ENCODE measurements at places on chromosomes 1 and 21. TPM values are rescaled to one million over a fixed set of nuclear protein-coding genes. Genes with fewer than 3 reads are reported as not detected.

Gene BTBD8
- total RNA-seq = 4.8 TPM

Gene RBM11
- total RNA-seq = 2.1 TPM

Gene MAP3K21
- 3.6 TPM for total RNA-seq

Gene C1QTNF12
- total RNA-seq = 2.5 TPM

Gene RHOU
- 81.1 TPM for total RNA-seq

Gene S100A4
- total RNA-seq = 61.0 TPM

Gene ASPM
- 38.6 TPM for total RNA-seq

Gene OLIG2
- 1.4 TPM for total RNA-seq

Gene MXRA8
- 17.6 TPM for total RNA-seq

Gene SHE
- total RNA-seq = 0.27 TPM

Gene RNF223
- 2.5 TPM for total RNA-seq

Gene OPTC
- not detected for total RNA-seq

Gene DCST2
- total RNA-seq = 1.6 TPM

Gene RPL22
- total RNA-seq = 499 TPM

Gene CD1B
- total RNA-seq = not detected

Gene LYSMD1
- 8.9 TPM for total RNA-seq

Gene BRINP3
- 8.1 TPM for total RNA-seq

Gene ZFP69B
- 9.5 TPM for total RNA-seq

Gene DHDDS
- 46.5 TPM for total RNA-seq

Gene NBPF4
- total RNA-seq = not detected

Gene TLR5
- 4.2 TPM for total RNA-seq

Gene LRRC3
- total RNA-seq = 8.7 TPM

Gene OXCT2
- total RNA-seq = 0.21 TPM

Gene AQP10
- 0.27 TPM for total RNA-seq

Gene PTAFR
- total RNA-seq = 0.48 TPM

Gene STUM
- total RNA-seq = 2.8 TPM

Gene ZNF648
- 0.34 TPM for total RNA-seq

Gene BPNT1
- 22.2 TPM for total RNA-seq

Gene GLRX2
- 18.9 TPM for total RNA-seq

Gene S100A7
- 10.2 TPM for total RNA-seq

Gene SHC1
- total RNA-seq = 65.3 TPM

Gene BLACAT1
- 6.8 TPM for total RNA-seq

Gene MAP10
- total RNA-seq = 2.0 TPM

Gene GBP5
- total RNA-seq = 0.56 TPM

Gene KCNE2
- 1.8 TPM for total RNA-seq

Gene SPRR4
- total RNA-seq = not detected

All from type B pancreatic cell (in vitro differentiated cells).